ENCODE measurements at places on chromosomes 4 and X. TPM values are rescaled to one million over a fixed set of nuclear protein-coding genes. Genes with fewer than 3 reads are reported as not detected.

DNA sequence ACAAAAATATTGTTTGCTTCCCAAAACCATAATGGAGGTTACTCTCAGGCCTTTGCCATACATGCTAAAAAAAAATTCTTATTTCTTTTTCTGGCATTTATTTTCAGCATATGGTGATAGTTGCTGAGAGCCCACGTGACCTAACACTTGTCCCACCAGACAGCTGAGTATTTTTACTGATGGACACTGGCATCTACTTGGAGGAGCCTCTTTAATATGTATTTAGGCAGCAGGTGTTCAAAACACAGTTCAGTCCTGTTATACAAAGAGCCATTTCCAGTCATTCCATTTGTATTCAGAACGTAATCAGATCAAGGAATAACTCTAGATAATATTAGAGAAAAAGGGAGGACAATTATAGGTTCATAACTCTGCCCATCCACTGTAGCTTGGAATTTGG lies 95.5 kb downstream of the CXCL13 start:
- DNase-seq, result no peak

The PHOX2B gene
- not detected for polyA plus RNA-seq

The IL2 gene
- polyA plus RNA-seq, result not detected

The MAGEA1 gene
- polyA plus RNA-seq, result not detected
